ENCODE measurements at places on chromosomes 1 and 21.

DNA sequence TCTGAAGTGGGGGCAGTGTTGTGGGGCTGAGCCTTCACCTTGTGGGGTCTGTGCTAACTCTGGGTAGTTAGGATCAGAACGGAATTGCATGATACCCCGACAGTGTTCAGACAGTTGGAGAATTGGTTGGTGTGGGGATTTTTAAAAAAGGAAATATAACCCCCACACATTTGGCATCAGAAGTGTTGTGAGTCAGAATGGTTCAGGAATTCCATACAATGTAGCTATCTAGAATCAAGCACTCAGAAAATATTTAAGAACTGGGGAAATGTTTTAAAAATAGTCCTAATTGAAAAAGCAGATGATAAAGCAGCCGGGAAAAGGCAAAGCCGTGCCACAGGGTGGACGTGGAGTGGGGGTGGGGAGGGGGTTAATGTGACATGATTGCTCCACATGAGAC, 6.5 kb upstream of the S100A7 start:
- H3K27me3 ChIP-seq, result peaks cover 27% of the 10 kb centered on the region
- peaks cover 2% of the 10 kb centered on the region for H3K4me1 ChIP-seq

DNA sequence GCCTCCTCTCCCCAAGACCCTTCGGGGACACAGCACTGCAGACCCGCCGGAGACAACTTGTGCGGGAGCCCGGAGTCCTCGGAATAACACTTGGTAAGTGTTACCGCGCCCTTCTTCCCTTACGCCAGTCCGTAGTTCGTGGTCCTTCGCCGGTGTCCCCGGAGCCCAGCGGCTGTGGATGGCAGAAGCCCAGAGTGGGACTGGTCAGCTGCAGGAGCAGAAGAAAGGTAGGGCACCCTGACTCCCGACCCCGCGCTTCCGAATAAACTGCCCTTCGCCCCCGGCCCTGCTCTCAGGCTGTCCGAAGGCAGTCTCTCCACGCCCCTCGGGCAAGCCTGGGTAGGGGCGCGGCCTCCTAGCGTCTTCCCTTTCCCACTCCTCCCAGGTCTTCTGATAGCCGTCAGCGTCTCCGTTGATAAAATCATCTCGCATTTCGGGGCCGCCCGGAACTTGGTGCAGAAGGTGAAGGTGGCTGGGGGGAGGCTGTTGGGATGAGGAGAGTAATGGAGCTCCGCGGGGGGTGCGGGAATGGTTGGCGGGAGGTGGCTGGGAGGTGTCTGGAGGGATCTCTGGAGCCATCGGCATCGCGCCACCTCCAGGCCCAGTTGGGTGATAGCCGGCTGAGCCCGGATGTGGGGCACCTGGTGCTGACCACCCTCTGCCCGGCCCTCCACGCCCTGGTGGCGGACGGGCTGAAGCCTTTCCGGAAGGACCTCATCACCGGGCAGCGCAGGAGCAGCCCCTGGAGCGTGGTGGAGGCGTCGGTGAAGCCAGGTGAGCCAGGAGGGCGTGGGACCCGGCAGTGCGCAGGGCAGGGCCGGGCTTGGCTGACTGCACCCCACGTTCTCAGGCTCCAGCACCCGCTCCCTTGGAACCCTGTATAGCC, 4.3 kb downstream of the RUSC1 start:
- H3K27ac ChIP-seq, result no peak overlapping the region
- H3K27me3 ChIP-seq, result no peaks in the 10 kb centered on the region
- peaks cover 26% of the 10 kb centered on the region for H3K4me1 ChIP-seq
- H3K4me3 ChIP-seq, result peak overlapping the region; percentile 83
- DNase-seq, result peak; percentile 35
- peaks cover 15% of the 10 kb centered on the region for H3K36me3 ChIP-seq

DNA sequence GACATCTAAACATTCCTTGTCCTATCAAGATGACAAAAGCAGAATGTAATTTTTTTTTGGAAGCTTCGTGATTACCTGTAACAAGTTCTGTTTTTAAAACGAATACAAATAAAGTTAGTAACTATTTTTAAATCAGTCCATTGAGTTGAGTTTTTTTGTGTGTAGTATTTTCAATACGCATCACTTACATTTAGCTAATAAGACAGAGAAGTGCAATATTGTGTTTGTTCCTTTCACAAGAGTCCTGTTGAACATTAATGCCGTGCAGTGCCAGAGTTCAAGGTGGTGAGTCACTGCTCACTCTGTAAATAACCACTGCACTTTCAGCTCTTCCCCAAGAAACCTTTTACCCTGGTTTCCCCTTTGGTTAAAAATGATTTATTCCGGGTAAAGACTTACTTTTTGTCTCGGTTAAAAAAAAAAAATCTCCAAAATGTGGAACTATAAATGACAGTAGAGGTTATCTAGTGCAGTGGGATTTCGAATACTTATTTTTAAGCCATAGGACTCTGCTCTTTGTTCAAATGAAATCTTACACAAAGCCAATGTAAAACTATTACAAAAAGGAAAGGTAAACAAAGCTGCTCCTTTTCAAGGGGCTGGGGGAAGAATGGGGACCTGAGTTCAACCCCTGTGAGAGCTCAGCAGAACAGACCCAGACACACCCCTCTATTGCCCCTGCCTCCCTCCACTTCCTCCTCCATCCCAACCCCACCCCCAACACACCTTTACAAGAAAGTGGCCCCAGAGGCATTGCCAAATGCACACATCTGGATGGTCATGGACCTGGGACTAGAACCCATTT, 14.8 kb upstream of the NCMAP start:
- no peaks in the 10 kb centered on the region for H3K27me3 ChIP-seq
- peak overlapping the region; percentile 43 for H3K4me3 ChIP-seq
- peaks cover 77% of the 10 kb centered on the region for H3K4me1 ChIP-seq
- no peak for DNase-seq
- H3K27ac ChIP-seq, result peak overlapping the region; percentile 89

- no peak overlapping the region for H3K27ac ChIP-seq
- H3K36me3 ChIP-seq, result no peaks in the 10 kb centered on the region
- no peaks in the 10 kb centered on the region for H3K27me3 ChIP-seq
- H3K4me3 ChIP-seq, result no peak overlapping the region
- no peaks in the 10 kb centered on the region for H3K4me1 ChIP-seq
- DNase-seq, result no peak
Observed at GRCh38 chr1:218671573-218671972, 326.4 kb downstream of the TGFB2 start.

- peaks cover 7% of the 10 kb centered on the region for H3K27me3 ChIP-seq
- H3K27ac ChIP-seq, result no peak overlapping the region
- no peak overlapping the region for H3K4me3 ChIP-seq
- no peaks in the 10 kb centered on the region for H3K4me1 ChIP-seq
- no peak for DNase-seq
- H3K36me3 ChIP-seq, result no peaks in the 10 kb centered on the region
Observed at GRCh38 chr1:234132795-234133194, 228.3 kb downstream of the SLC35F3 start.

DNA sequence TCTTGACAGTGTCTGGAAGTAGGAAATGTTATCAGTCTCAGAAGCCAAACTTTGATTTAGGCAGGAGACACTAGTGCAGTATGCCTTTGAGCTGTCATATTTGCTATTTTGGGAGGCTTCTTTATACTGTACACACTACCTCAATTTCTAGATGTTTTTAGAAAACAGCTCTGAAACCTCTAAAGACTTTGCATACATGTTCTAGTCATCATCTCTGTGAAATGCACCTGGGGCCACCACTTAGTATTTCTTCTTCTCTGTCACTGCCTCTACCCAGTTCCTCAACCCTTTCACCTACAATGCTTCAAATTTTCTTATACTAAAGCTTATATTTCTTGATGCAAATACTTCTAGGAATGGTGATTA, 29.1 kb upstream of the PLA2G4A start:
- H3K27me3 ChIP-seq, result no peaks in the 10 kb centered on the region
- H3K4me1 ChIP-seq, result no peaks in the 10 kb centered on the region
- no peak overlapping the region for H3K27ac ChIP-seq
- H3K36me3 ChIP-seq, result no peaks in the 10 kb centered on the region

DNA sequence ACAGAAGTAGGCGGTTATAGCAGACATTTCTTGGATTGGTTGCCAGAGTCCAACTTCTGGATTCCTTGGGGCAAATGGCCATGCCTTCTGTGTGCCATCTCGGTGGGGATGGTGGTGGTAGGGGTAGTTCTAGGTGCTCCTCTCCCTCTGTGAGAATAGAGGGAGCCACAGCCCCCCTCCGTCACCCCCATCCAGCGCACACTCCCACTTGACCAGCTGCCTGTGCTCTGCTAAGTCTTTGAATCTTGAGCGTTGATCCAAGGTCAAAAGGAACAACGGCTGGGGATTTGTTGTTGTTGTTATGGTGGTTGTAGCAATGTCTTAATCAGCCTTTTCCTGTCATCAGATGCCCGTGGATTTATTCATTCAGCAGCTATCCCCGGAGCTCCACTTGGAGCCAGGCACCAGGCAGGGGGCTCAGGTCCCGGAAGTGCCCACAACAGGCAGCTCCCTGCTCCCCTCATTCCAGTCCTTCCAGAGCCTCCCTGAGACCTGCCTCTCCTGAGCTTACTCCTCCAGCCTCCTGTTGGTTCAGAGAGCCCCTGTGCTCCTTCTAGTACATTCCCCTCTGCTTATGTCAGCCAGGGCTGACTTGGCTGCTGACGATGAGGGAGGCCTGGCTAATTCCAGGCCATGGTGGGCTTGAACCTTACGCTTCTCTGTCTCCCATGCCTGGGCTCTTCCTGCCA, 146.6 kb upstream of the WNT4 start:
- H3K27ac ChIP-seq, result no peak overlapping the region
- H3K4me3 ChIP-seq, result no peak overlapping the region
- peaks cover 24% of the 10 kb centered on the region for H3K27me3 ChIP-seq
- no peaks in the 10 kb centered on the region for H3K36me3 ChIP-seq
- no peaks in the 10 kb centered on the region for H3K4me1 ChIP-seq

- H3K27me3 ChIP-seq, result no peaks in the 10 kb centered on the region
- no peak for DNase-seq
- no peaks in the 10 kb centered on the region for H3K4me1 ChIP-seq
- H3K27ac ChIP-seq, result no peak overlapping the region
Observed at GRCh38 chr1:217273866-217274265, 357.0 kb downstream of the GPATCH2 start.
